ENCODE measurements at places on chromosomes 6 and 20. TPM values are rescaled to one million over a fixed set of nuclear protein-coding genes. Genes with fewer than 3 reads are reported as not detected.

The SLC22A23 gene
- total RNA-seq, result 9.0 TPM

The HEY2 gene
- total RNA-seq, result 1.5 TPM

The C2 gene
- total RNA-seq, result 47.3 TPM

The TFAP2C gene
- 1.4 TPM for total RNA-seq

The PPP1R14C gene
- not detected for total RNA-seq

The SCGN gene
- total RNA-seq, result 26.6 TPM

The BPIFB2 gene
- total RNA-seq, result not detected

The GLP1R gene
- 0.17 TPM for total RNA-seq

The PI3 gene
- total RNA-seq, result not detected

The DUSP15 gene
- total RNA-seq, result not detected

The BPIFB4 gene
- total RNA-seq, result not detected

The NCOA3 gene
- total RNA-seq, result 41.6 TPM

All from subcutaneous adipose tissue (tissue), 4 donors.